ENCODE measurements at places on chromosomes 2 and 18.
A peak's percentile ranks its signal among the peaks of the same experiment; 100 is the strongest.

DNA sequence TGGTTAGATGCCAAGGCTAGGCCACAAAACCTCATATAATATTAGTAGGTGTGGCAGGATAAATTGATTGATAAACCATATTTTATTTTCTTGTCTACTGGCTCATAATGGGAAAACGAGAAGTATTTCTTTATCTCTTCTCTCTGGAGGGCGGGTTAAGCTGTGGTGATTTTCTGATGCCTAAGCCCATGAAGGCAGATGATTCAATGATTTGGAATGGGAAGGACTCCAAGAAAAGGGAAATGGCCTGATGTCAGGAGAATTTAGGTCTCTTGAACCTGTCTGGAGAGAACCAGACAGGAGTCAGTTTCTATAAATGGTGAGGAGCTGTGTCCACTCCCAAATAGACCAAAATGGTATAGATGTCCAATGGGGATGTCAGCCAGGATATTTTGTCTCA, 18.7 kb upstream of the MAP4K3 start:
- DNase-seq, result no peak

DNA sequence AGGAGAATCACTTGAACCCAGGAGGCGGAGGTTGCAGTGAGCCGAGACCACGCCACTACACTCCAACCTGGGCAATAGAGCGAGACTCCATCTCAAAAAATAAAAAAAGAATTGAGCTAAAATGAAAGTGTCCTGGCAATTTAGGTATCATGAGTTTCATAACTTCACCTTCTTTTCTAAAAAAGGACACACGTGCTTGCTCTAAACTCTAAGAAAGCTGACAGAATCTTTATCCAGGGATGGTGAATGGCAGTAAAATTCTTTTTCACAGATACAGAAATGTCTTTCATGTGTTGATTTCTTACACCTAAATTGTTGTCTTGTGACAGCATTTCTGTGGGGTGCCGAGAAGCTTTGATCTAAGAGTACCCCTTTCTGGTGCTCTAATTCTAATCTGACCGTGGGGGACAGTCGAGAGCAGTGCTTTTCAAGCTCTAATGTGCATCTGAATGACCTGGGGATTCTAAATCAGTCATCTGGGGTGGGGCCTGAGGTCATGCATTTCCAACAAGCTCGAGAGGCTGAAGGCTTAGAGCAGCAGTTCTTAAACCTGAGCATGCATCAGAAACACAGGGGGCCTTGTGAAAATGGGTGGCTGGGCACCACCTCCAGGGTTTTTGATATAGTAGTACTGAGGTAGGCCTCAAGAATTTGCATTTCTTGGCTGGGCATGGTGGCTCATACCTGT, 42.1 kb upstream of the REL start:
- no peak for DNase-seq

- DNase-seq, result no peak
Measured at GRCh38 chr2:23204685-23205242, 180.2 kb upstream of the KLHL29 start.

DNA sequence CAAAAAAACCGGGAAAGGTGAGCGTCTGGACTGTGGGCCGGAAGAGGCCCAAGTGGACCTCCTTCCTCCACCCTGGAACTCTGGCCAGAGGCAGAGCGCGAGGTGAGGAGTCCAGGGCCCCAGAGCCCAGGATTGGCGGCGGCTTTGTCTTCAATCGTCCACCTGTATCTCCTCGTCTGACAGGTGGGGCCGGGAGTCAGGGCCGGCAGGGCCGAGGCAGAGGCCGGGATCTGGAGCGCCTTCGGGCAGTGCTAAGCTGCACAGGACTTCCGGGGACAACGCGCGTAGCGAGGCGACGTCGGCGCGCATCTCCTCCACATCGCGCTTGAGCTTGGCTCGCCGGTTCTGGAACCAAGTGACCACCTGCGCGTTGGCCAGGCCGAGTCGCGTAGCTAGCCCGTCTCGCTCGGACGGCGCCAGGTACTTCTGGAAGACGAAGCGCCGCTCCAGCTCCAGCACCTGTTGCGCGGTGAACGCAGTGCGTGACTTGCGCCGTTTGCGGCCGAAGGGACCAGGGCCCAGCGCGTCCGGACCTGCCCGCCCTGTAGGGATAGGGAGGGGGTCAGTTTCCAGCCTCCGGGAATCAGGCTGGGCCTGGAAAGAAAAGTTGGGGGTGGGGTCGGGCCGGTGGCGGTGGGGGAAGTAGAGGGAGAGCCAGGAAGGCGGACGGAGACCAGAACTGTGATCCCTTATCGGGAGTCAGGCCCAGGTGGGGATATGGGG, 1.5 kb downstream of the LBX2 start:
- DNase-seq, result no peak

- DNase-seq, result no peak
Measured at GRCh38 chr18:42484648-42485047, 529.6 kb downstream of the PIK3C3 start.

GRCh38 chr2:210860276-210860675, 303.9 kb downstream of the CPS1 start:
- DNase-seq, result no peak

DNA sequence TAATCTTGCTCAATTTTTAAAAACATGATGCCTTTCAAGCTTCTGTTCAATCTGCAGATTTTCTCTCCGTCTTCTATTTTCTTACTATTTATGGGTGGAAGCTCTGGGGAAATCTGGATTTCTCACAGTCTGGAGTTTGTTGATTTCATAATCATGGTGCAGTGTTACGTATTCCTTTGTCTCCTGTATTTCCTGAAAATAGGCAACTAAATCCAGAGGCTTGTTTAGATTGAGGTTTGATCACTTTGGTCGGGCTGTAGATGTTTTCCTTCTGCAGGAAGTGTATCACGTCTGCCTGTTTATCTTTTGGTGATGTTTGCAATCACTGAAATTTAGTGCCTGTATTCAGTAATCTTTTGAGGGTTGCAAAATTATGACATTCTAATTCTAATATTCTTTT, 487.7 kb downstream of the LRRTM4 start:
- no peak for DNase-seq

DNA sequence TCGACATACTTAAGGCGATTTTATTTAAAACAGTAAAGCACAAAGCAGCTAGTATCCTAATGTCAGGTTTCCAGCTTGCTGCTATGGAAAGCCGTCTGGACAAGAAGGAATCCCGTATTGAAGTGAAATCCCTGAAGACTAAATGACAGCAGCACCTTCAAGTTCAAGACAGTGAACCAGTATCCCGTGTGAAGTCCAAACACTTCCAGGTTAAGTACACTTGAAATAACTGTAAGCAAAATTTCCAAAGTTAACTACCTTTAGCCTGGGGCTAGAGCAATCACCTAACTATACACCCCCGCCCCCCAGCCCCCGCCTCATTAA, 1.2 kb downstream of the MBOAT2 start:
- no peak for DNase-seq

DNA sequence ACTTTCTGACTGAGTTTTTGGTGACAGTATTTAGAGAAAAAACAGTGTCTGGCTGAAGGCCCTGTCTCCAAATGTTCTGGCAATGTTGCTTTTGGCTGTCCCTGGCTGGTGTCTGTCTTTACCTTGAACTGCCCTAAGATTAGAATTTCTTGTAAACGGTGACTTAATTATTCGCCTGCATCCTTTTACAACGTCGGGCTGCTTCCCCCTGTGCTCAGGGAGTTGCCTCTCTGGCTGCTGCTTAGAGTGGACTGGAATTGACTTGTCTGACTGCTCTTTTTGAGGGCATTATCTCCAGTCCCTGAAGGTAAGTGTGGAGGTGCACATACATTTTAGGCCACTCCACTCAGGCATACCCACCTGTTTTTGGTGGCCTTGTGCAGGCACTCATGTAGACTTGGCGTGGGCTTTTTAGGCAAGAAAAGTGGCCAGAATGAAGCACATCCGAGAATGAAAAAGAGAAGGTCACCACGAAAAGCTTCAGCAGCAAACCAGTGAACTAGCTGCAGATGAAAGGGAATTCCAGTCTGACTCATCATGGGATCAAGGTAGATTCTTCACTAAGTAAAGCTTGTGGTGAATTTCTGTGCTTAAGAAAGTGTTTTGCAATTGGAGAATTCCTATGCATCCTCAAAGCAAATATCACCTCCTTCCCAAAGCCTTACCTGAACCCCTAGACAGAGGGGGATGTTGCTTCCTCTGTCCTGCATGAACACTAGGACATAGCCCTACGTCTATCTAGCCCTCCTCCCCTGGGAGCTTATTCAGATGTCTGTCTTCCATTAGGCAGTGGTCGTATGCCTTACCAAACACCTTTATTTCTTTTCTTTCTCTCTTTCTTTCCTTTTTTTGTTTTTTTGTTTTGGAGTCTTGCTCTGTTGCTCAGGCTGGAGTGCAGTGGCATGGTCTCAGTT, 230.3 kb upstream of the TRIB2 start:
- no peak for DNase-seq

DNA sequence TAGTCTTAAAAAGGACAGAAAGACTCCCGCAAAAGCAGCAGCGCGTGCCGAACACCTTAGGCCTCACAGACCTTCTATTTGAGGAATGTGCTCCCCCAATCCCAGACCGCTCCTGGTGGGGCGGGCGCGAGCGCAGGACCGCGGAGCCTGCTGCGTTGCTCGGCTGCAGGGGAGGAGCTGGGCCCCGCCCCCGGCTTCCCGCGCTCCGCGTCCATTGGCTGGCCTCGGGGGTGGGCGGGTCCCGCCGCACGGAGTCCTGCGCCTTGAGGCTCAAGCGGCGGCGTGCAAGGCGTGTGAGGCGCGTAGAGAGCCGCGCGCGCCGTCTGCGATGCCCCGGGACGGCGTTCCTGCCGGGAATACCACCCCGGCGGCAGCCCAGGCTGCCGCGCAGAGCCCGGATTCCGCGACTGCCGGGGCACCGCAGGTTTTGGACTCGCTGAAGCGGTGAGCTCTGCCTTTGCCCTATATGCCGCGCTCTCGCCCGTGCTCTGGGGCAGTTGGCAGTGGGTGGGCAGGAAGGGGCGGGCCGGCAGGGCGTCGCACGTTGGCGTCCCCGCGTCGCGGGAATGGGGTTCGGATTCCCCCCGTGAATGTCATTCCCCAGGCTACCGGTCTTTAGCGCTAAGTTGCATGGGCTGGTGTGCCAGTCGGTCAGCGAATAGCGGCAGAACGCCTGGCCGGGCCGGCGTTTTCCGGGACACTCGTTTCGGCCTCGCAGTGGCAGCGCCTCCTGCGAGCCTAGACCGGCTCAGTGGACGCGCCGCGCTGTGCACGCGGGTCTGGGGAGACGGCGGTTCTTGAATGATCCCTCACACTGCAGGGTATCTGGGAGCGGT, 49.6 kb upstream of the PAIP2B start:
- DNase-seq, result peak; percentile 93

DNA sequence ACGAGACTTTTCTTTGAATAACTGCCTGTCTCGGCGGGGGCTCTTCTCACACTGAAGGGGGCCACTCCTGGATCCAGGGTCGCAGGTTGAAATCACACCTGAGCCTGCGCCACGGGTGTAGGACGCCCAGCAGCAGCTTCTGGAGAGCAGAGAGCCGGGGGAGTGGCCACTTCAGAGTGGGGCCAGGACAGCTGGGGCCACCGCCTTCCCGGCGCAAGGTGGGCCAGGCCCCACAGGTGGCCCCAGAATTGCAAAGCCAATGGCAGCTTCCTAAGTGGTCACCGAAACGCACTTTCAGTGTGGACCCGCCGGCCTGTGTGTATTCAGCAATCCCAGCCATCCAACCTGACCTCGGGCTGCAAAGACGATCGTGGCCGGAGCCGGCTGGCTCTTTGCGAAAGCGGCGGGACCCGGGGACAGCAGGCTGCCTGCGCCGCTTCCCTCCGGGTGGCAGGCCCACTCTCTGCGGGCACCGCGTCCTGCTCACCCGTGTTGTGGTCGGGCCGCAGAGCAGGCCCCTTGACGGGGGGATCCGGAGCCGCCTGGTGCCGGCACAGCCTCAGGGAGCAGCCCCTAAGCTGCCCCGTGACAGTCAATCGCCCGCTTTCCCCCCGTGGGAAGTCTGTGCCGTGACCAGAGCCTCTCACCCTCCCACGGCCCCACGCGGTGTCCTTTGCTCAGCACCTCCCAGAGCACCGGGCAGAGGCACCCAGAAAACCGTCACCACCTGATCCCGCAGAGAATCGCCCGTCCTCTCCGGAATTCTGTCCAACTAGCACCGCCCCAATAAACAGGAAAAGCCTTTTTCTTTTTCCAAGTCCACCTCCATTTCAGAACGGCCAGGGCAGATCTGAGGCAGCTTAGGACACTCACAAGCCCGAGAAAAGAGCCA, 144.7 kb downstream of the ZNF516 start:
- DNase-seq, result no peak

GRCh38 chr2:204586444-204587180, 41.3 kb downstream of the PARD3B start:
- DNase-seq, result no peak

DNA sequence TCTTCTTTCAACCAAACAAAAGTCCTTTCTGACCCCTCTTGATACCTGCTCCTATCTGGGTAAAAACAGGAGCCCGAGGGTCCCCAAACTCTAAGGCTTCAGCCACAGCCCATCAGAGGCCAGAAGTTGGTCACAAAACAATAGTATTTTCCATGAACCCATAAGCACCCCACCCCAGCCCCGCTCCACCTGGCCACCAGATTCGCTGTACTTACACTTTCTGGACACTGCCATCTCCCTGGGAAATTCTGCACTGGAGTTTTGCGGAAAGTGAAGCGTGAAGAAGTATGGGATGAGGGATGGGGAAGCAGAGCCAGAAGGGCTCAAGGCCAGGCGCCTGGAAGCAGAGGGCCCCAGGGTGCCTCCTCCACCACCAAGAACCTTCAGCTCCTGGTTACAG, 5.2 kb upstream of the RUFY4 start:
- no peak for DNase-seq

Measured in NCI-H446 (cell line).